ENCODE measurements at places on chromosomes 1 and 21. TPM values are rescaled to one million over a fixed set of nuclear protein-coding genes. Genes with fewer than 3 reads are reported as not detected.

Gene ADAMTS4
- total RNA-seq, result 0.55 TPM

Gene OR2L5
- not detected for total RNA-seq

Gene ORC1
- 3.3 TPM for total RNA-seq

Gene NR5A2
- total RNA-seq, result 2.7 TPM

Gene SYT11
- total RNA-seq, result 3.6 TPM

Gene CD1B
- not detected for total RNA-seq

Gene ATP1A2
- 69.0 TPM for total RNA-seq

Gene CLEC20A
- not detected for total RNA-seq

Gene FBXO2
- total RNA-seq, result 14.1 TPM

Gene WDTC1
- total RNA-seq, result 45.1 TPM

Gene LCE7A
- total RNA-seq, result not detected

Gene PYCR2
- total RNA-seq, result 80.2 TPM

Gene CHODL
- total RNA-seq, result 103 TPM

Gene GLIS1
- 8.1 TPM for total RNA-seq

- DNase-seq, result no peak
Observed at GRCh38 chr1:39305555-39305954, 101.1 kb downstream of the MACF1 start.

GRCh38 chr1:100607628-100608240 is 69.8 kb downstream of the GPR88 start:
- no peak for DNase-seq

- DNase-seq, result no peak
Observed at GRCh38 chr1:87905651-87906050, 577.0 kb downstream of the LMO4 start.

DNA sequence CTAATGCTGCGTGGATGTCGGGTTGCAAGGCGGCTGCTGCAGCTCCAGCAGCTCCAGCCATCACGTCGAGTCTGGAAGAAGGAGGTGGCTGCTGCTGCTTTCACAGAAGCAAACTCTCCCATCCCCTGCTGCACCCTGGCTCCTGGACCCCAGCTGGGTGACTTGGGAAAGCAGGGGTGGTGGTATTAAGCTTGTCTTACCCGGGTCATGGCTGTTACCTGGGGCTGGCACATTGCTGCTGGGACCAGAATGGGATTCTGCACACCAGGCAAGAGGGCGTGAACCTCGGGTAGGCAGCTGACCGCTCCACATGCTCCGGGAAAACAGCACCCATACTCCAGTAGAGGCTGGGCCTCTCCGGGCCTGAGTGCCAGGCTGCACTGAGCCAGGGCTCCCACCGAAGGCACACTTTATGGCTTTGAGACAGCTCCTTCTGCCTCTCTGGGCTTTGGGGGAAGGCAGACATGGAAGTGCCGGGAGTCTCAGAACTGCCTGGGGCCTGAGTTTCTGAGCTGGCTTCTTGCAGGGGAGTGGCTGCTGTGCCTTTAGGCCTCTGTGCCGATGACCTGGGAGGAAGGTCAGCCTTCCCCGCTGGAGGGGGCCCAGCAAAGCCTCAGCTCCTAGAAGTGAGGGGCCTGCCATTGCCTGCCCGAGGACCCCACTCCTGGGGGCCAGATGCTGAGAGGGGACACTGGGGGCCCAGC is 1.2 kb downstream of the SMIM1 start:
- no peak for DNase-seq

GRCh38 chr1:53140451-53140850 is 2.0 kb downstream of the SLC1A7 start:
- DNase-seq, result no peak

DNA sequence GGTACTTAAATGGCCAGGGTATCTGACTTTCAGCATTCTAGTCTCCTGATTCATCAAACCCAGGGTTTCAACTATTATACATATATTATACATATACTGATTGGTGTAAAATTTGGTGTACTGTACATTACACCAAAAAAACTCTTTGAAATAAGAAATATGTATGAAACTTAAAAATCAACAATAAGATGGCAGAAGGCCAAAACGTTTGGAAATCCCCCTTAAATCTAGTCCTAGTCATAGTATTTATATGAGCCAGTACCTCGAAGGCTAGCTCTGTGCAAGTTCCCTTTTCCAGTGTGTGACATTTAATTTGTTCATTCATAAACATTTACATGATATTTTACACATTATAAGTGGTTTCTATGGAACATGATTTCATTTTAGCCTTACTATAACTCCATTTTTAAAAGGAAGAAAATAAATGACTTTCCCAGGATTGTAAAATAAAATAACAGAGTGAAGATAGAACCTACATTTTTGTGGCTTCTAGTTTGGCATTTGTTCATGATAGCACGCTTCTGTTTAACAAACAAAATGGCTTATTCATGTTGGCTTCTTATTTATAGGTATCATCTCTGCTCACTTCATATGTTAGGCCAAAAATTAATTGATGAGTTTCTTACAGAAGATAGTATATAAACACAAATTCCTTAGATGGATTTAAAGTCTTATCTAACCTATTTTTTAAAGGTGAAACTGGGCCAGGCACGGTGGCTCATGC is 18.8 kb upstream of the ZNF281 start:
- DNase-seq, result no peak

DNA sequence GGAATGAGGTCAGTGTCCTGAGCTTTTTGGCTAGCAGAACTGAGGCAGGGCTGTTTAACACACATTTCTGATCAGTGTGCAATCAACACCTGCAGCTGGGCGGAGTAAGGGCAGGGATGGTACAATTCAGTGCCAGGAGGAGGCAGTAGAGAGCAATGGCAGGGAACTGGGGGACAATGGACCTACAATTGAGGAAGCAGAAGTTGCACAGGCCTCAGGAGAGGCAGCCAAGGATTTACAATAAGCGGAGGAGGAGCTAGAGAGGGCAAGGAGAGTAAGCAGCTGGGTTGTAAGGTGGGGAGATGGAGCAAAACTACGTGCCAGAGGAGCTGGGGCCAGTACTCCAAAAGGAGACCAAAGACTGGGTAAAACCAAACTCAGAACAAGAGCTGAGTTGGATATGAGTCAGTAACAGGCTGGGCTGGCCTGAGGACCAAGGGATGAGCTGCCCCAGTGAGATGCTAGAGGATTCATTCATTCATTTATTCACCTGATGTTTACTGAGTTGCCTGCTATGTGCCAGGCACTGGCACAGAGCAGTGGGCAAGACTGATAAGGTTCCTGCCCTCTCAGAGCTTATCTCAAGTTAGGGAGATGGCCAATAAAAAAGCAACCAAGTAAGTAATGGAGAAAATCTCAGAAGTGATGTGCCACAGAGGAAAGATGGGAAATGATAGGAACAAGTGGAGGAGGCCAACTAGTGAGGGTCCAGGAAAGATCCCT is 10.4 kb upstream of the GALE start:
- DNase-seq, result no peak

DNA sequence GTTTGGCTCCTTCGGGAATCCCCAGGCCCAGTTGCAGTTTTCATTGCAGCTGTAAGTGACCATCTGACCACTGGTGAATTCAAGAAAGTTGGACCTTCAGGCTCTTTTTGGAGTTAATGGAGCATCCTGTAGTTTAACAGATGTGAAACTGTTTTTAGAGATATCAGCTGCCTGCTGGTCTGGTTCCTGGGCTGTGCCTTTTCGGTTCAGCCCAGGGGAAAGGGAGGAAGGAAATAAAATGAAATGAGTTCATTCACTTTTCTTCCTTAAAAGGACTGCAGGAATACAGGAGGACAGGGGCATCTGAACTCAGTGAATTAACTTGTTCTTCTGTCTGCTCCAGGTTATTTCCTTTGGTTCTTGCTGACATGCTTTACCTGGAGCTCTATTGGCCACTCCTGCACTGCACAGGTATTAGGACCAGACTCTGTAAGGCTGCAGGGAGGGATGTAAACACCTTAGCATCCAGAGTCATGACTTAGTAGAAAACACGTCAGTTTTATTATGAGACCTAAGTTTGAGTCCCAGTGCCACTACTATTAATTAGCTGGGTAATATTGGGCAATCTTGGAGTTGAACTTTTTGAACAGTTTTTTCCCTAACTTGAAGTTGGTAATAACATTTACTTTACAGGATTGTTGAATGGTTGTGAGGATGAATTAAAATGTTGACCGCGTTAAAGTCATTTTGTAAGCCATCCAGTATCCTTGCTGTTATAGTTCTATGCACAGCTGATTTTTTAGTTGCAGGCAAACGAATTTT is 83.6 kb downstream of the LRRC8D start:
- DNase-seq, result no peak

- DNase-seq, result no peak
Observed at GRCh38 chr1:236000781-236001180, 64.1 kb downstream of the NID1 start.

- DNase-seq, result no peak
Observed at GRCh38 chr1:41486371-41487125, 2.1 kb upstream of the EDN2 start.

DNA sequence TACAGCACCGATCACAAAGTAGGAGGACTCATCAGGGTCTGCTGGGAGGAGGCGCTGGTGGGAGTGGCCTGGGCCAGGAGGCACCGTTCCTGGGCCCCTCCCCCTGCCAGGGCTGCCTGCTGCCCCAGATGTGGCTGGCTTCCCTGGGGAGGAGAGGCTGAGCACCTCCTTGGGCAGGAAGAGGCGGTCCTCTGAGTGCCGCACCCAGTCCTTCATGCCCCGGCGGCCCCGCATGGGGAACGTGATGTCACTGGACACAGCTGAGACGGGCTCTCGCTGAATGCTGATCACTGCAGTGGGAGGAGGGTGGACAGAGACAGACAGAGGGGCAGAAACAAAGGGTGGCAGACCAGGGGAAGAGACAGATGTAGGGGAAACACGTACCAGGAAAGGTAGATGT is 24.8 kb downstream of the ADGRB2 start:
- no peak for DNase-seq

DNA sequence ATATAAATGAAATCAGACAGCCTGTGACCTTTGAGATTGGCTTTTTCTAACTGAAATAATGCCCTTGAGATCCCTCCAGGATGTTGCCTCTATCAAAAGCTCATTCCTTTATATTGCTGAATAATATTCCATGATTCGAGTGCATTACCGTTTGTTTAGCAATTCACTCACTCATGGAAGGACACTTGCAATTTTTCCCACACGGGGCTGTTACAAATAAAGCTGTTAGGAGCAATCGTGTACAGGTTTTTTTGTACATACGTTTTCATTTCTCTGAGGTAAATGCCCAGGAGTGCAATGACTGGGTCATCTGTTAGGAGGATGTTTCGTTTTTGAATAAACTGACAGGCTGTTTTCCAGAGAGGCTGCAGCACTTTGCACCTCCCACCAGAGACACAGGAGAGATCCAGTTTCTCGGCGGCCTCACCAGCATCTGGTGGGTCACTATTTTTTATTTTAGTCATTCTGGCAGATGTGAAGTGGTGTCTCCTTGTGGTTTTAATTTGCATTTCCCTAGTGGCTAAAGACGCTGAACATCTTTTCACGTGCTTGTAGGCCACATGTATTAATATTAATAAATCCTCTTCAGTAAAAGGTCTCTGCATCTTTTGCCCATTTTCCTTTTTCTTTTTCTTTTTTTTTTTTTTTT is 11.0 kb downstream of the PRDM15 start:
- no peak for DNase-seq

GRCh38 chr1:61724506-61724812 is 482 bp downstream of the TM2D1 start:
- no peak for DNase-seq

DNA sequence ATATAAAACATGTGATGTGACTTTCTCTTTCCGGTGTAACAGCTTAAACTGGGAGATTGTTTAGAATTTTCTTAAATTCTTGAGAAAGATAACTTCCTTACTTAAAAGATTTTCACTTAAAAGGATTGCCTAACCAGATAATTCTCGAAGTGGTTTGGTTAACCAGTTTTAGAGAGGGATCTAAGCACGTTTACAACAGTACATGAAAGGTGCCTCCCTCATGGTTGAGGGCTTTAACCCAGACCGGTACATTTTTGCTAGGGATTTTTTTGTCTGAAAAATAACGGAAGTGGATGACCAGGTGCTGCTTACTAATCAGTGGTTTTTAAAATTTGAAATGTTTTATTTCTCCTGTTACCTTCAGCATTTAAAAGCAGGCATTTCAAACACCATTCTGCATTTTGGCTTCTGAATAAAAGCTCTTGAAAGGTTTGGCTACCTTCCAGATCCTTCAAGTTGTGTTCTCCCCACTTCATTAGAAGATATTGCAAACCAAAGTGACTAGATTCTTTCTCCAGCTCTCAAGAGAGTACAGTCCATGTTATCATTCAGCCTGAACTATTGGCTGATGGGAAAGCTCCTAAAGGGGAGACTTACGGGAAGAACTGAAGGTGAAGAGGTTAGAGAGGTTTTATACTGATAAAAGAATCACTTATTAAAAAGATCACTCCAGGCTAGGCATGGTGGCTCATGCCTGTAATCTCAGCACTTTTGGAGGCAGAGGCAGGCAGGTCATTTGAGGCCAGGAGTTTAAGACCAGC is 12.8 kb downstream of the S100PBP start:
- DNase-seq, result no peak

DNA sequence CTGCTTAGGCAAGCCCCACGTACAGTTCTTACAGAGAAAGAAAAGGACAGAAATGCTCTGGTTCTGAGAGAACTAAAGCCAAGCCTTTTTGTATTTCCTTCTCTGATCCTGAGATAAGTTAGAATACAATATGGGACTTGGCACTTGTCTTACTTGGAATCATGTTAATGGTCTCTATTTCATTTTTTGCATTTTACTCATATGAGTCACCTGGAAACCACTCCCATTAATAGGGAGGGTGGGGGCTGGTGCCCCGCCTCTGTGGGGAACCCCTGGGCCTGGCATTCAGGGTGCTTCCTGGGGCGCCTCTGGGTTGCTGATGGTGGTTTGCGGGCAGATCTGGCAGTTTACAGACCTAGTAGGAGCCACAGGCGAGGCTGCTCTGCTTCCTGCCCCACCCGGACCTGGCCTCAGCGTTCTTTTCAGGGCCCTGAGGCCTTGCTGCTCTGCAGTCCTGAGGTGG is 26.7 kb downstream of the TSPAN2 start:
- DNase-seq, result peak; percentile 63

- no peak for DNase-seq
Observed at GRCh38 chr21:22536509-22536908, 1538.3 kb downstream of the NCAM2 start.

- DNase-seq, result no peak
Observed at GRCh38 chr1:12383786-12384185, 154.0 kb downstream of the VPS13D start.

All from prostate gland (tissue), 2 donors.